Thymus (tissue), 14 donors: ENCODE measurements at places on chromosomes 2 and 18. TPM values are rescaled to one million over a fixed set of nuclear protein-coding genes. Genes with fewer than 3 reads are reported as not detected.

Gene NEB
- total RNA-seq, result 3.9 TPM

Gene CRYGC
- total RNA-seq, result not detected

Gene CYTIP
- total RNA-seq, result 71.6 TPM

Gene CD8A
- 181 TPM for total RNA-seq

Gene PDIA6
- total RNA-seq, result 124 TPM

Gene TGOLN2
- total RNA-seq, result 27.4 TPM

Gene TFCP2L1
- total RNA-seq, result 0.80 TPM

Gene HOXD8
- 1.5 TPM for total RNA-seq

Gene FAM237A
- not detected for total RNA-seq

Gene ZNF396
- total RNA-seq, result 1.7 TPM

Gene STAT1
- 201 TPM for total RNA-seq

Gene GCG
- total RNA-seq, result 1.7 TPM

Gene ZNF532
- 11.6 TPM for total RNA-seq

Gene DQX1
- 0.14 TPM for total RNA-seq

Gene DAW1
- 0.28 TPM for total RNA-seq

Gene VWC2L
- total RNA-seq, result not detected

Gene PTH2R
- total RNA-seq, result 0.38 TPM

Gene RAB12
- 17.8 TPM for total RNA-seq

Gene REG1B
- total RNA-seq, result not detected

Gene PTPN2
- total RNA-seq, result 155 TPM

Gene CNNM4
- total RNA-seq, result 2.4 TPM

Gene C2orf15
- total RNA-seq, result 1.8 TPM

Gene C1GALT1C1L
- total RNA-seq, result 0.24 TPM

Gene ANKRD23
- total RNA-seq, result 3.4 TPM

Gene MARCO
- 4.2 TPM for total RNA-seq

Gene TMEM163
- 5.0 TPM for total RNA-seq

Gene PAX3
- 0.05 TPM for total RNA-seq

Gene FOXI3
- total RNA-seq, result 0.05 TPM

Gene RAB6C
- total RNA-seq, result 0.05 TPM

Gene SNTG2
- total RNA-seq, result 0.33 TPM

Gene GLI2
- 1.8 TPM for total RNA-seq

Gene ELOA2
- total RNA-seq, result not detected

Gene TRABD2A
- total RNA-seq, result 1.6 TPM

Gene APOB
- total RNA-seq, result 0.09 TPM

Gene TEKT4
- total RNA-seq, result 0.05 TPM

Gene UCN
- 1.0 TPM for total RNA-seq

Gene RGPD3
- 3.9 TPM for total RNA-seq

Gene RBM44
- total RNA-seq, result 0.85 TPM

Gene ABHD1
- 0.09 TPM for total RNA-seq

Gene PDE1A
- 7.7 TPM for total RNA-seq

Gene IHH
- total RNA-seq, result 0.05 TPM

Gene IL36A
- 0.99 TPM for total RNA-seq

Gene ATRAID
- total RNA-seq, result 109 TPM

Gene FAM136A
- total RNA-seq, result 31.2 TPM

Gene CERKL
- 0.52 TPM for total RNA-seq

Gene NEU4
- total RNA-seq, result 0.05 TPM

Gene PLCD4
- total RNA-seq, result 0.57 TPM

Gene CDCA7
- 42.9 TPM for total RNA-seq

Gene SGPP2
- 5.4 TPM for total RNA-seq

Gene OTOS
- 0.38 TPM for total RNA-seq

Gene ZRANB3
- total RNA-seq, result 8.0 TPM

Gene NEUROD1
- 0.09 TPM for total RNA-seq

Gene PAX8
- total RNA-seq, result 0.19 TPM

Gene TM4SF20
- 0.09 TPM for total RNA-seq

Gene SERPINB4
- 2.5 TPM for total RNA-seq

Gene SFT2D3
- total RNA-seq, result 7.3 TPM
